Thymus (tissue), 14 donors: ENCODE measurements at places on chromosomes 5 and 9. TPM values are rescaled to one million over a fixed set of nuclear protein-coding genes. Genes with fewer than 3 reads are reported as not detected.

DNA sequence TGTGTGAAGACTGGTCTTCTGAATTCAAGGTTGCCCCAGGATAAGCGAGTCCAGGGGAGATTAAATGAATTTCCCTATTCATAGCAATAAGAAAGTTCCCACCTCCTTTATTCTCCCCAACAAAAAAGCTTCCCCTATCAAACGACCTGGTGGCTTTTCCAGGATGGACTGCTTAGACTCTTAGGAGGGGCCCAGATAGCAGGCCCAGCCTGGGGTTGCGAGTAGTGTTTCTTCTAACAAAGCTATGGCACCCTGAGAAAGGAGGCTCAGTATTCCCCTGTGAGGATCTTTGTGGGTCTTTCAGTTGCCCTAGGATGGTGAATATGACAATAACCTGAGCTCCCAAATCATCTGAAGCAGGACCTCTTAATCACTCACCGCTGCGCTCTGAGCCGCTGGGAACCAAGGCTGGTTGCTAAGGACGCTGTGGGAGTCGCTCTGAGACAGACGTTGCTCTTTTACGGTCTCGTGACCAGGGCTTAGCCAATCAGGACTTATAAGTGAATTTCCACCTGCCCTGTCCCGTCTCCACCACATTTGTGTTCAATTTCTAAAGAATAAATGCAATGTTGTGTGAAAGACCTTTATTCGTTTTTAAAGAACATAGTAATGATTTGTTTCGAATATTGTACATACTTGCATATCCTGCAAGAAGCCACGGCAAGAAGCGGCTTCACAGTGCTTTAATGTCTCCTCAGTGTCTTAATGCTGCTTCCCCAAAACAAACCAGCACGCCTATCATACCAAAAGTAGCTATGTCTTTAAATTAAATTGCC, at the start of gene TMEM232:
TSS of gene TMEM232 (minus strand) at position 423 of the 776 bp plus-strand sequence. CDS start 59,319 bp downstream, outside the sequence.
- DNase-seq = peak; percentile 79

- DNase-seq = no peak
Measured at GRCh38 chr9:16721972-16722371, 148.5 kb downstream of the BNC2 start.

Gene CARD9
- polyA plus RNA-seq = 3.5 TPM

Gene CAMK4
- polyA plus RNA-seq = 30.7 TPM
